CD4-positive, alpha-beta T cell treated with Interleukin-4 for 1 hour (primary cell): ENCODE measurements at places on chromosomes 5 and 9.

DNA sequence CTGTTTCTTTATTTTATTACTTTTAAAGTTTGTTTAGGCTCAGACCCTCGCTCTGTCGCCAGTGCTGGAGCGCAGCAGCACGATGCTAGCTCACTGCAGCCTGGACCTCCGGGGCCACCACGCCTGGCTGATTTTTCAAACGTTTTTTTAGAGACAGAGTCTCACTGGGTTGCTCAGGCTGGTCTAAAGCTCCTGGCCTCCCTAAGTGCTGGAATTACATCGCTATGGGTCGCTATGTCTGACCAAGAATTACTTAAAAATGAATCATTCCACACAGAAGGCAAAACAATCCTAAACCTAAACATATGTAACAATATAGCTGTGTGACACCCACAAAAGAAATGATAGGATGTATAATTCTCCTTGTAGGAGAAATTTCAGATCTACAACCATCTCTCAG lies 86.9 kb upstream of the SIMC1 start:
- DNase-seq = no peak

DNA sequence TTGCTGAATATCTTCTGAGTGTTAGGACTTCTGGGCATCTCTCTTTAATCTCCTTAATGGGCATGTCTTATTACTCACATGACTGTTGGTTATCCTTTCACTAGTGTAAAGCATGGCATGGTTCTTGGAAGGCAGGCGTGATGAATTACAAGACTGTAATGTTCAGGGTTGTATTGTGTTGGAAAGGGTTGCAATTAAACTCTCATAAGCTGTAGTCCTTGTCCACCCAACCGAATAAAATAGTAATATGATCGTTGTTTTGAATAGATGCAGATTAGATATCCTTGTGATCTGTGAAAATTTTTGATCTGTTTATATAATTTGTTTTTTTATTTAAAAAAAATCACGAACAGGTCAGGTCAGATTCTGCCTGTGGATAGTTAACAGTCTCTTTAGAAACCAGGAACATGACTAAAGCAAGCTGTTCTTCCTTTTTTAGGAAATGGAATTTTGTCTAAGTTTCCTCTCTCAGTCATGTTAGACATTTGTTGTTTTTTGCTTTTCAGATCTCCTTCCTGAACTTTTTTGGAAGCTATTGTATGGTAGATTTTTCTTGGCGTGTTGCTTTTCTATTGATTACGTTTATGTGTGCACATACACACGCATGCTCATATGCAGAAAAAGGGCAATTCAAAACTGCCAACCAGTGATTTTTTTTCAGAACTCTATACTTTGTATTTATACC lies 121.8 kb downstream of the ARHGEF28 start:
- DNase-seq = no peak

DNA sequence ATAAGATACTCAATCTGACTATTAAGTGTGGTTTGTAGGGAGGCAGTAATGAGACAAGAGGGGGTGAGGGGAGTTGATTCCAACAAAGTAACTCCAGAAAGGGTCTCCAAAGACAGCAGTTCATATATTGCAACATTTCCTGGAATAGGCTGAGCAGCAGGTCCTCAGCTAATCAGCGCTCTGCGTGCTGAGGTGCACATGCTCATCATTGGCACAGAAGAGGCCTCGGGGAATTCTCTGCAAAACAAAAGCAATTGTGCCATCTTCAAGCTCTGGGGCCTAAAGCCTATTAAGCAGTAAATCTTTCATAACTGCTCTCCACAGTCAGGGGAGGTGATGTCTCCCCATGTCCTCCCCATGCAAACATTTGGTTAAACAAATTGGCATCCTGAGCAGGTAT lies 357.3 kb downstream of the SPOCK1 start:
- no peak for DNase-seq

- DNase-seq = no peak
Observed at GRCh38 chr5:60014331-60014730, 120.8 kb upstream of the PDE4D start.

GRCh38 chr9:81224166-81225081 lies 464.9 kb downstream of the TLE1 start:
- DNase-seq = no peak

GRCh38 chr5:135825373-135826220 lies 8.9 kb upstream of the SLC25A48 start:
- DNase-seq = no peak

- no peak for DNase-seq
Observed at GRCh38 chr5:55895346-55895745, 44.2 kb downstream of the IL31RA start.

GRCh38 chr5:134948911-134949310 lies 18.8 kb upstream of the CATSPER3 start:
- no peak for DNase-seq

DNA sequence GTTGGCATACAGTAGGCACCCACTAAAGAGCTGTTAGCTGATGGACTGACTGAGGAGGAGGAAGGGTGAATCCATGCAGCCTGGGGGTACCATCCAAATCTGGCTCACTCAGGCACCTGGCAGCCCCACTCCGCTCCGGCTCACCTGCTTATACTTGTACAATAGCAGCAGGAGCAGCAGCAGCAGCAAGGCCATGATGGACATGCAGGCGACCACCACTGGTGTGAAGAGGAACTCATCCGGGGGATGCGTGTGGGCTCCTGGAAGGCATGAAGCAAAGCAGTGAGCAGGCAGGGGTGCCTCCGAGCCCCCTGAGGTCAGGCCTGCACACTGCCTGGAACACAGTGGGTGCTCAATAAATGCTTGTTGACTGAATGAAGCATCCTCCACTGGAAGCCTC lies 18.3 kb downstream of the CSF1R start:
- DNase-seq = no peak

DNA sequence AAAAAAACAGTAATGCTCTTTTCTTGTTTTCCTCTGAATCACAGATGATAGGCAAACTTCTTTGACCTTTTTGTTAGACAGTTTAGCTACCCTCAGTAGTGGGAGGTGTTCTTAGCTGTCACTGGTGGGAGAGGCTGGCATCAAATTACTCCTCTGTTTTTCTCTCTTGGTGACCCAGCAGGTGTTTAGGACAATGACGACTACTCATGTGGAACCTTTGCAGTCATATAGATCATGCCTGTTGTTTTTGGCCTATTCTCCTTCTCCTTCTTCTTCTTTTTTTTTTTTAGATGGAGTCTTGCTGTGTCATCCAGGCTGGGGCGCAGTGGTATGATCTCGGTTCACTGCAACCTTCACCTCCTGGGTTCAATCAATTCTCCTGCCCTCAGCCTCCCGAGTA lies 15.4 kb upstream of the NPR2 start:
- DNase-seq = no peak

- DNase-seq = no peak
Observed at GRCh38 chr9:136239983-136240330, 5.7 kb downstream of the QSOX2 start.

DNA sequence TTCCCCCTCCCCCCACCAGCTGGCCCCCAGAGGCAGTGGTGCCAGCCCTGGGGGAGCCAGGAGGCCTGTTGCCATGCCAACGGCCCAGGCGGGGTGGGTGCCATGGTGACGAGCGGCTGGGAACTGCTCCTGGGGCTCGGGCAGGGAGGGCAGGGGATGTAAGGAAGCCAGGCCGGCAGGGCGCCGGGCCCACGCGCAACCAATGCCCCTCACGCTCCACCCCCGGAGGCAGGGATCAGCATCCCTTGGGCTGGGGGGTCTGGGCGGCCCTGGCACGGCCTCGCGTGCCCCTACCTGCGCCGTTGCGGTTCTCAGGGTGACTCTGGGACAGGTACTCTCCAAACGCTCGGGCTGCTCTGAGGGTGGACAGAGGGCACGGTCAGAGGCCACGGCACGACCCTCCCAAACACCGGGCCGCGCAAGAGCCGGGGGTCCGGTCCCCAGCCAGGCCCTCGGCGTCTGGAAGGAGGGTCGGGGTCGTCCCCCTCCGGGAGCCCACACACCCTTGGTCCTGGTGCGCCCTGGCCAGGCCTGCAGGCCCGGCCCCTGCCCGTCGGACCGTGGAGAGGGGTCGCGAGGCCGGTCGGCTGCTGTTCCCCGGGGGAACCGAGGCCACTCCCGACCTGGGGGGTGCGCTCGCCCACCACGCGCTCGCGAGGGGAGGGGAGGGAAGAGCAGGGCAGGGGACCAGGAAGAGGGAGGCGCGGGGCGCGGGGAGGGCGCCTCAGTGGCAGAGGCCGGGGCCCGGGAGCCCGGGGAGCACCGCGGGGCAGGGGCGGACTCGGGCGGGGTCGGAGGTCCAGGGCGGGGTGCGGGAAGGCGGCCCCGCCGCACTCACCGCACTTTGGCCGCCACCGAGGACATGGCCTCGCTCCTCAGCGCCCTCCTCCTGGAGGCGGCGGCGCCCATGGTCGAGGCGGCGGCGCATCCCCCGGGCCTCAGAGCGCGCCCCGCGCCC lies 661 bp downstream of the NSMF start:
- no peak for DNase-seq

DNA sequence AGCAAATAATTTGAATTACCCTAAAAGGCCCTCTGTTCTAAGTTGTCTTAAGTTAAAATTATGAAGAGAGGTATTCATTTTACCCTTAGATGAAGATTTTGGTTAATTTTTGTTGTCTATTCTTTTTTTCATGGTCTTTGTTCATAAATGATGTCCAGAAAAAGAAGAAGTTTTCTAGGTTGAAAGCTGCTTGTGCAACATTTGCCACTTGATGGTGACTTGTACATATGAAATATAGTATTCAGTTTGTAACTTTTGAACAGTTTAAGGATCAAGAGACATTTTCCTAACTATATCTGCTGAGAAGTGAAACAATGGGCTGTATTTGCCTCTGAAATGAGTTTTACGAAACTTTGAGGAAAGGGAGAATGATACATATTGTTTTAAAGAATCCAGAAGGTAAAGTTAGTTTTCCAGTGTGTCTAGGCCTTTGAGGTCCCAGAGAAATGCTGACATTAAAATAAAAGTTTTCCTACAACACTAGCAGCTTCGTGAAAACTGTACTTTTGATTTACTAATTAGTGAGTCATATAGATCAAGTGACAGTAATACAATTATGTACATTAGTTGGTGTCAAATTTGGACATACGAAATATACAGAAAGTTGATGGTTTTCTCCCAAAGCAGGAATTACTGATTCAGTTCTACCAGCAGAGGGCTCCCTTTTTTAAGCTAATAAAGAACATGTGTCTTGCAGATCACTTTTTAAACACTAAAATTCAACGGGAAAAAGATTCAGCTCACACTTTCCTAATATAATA lies 70.5 kb downstream of the PIK3R1 start:
- DNase-seq = no peak

- peak; percentile 20 for DNase-seq
Observed at GRCh38 chr9:93451849-93452709, 594 bp downstream of the FAM120A start.

GRCh38 chr5:134649163-134649835 lies 714 bp downstream of the SEC24A start:
- peak; percentile 8 for DNase-seq

DNA sequence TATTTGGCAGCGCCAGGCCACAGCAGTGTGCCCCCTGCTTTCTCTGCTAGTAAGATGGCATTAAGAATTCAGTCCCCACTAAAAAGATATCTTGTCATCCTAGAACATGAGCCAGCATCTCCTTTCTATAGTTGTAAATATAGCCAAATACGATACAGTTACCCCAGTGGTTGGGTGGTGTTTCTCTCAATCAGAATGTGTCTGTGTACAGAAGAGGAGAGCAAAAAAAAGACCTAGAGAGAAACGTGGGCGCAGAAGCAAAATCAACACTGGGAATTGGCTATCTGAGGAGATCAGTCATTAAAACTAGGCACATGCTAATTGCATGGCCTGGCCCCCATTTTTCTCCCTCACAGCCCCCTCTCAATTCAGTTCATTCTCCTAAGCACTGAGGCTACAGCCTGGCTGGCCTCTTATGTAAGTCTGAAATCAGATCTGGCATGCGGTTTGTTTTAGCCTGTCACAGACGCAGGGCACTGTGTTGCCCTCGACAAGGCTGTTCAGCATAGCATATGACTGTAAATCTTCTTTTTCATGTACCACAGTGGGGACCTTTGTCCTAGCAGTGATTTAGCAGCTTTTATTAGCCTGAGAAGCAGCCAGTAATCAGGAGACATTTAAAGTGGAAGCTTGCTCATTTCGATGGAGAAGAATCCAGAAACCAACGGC lies 57.8 kb downstream of the RORB start:
- DNase-seq = no peak

GRCh38 chr5:21397693-21398092 lies 1409.7 kb upstream of the CDH18 start:
- no peak for DNase-seq

DNA sequence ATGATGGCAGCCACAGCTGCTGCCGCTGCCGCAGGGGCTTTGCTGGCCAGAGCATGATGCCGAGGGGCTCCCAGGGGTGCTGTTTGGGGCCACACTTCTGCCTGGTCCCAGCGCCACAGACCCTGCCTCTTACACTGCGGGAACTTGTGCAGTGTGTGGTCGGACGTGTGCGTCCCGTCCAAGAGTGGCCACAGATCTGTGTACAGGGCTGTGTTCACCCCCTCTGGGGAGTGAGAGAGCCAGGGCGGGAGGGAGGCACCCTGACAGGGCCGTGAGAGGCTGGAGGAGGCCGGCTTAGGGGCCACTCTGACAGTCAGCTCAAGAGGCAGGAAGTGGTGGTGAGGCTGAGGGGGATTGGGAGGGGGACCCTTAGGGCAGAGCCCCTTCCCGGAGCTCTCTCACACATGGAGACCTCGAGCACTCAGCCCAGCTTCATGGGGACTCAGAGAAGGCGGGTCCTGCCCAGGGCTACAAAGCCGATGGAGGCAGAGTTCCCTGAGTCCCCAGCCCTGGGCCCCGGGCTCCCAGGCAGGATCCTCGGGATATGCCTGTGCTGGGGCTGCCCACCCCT lies 13.1 kb upstream of the CARD19 start:
- peak; percentile 11 for DNase-seq
